Fibroblast of upper back skin (primary cell): ENCODE measurements at places on chromosomes 4 and X.

DNA sequence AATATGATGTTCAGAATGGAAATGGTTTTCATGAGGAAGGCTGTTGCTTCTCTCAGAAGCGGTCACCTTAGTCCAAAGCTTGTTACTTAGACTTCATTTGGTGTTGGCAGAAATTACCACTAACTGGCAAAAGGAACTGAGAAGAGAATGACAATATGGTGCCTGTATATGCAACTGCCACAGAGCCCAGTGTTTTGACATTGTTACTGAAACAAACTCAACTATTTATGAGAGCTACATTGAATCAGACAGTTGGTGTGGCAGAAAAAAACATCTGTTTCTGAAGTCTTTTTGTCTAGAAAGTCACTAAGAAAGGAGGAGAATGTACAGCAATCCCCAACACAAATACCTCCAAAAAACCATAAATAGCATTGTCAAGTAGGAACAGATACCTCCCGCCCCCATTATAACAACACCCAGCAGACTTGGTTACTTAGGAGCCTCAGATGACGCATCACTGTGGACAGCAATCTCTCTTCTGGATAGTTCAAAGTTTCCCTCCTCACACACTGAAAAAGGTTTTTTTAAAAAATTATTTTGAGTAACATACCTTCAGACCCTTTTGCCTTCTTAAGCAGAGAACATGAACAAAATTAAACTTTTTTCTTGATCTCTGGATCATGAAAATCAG is 92.2 kb downstream of the MAML3 start:
- no peak for DNase-seq

GRCh38 chr4:174918058-174918457 is at the start of gene ADAM29:
Gene ADAM29, plus strand, starts transcription at chr4:174918358. Its CDS starts 57,168 bp downstream, at chr4:174975526.
- no peak for DNase-seq

DNA sequence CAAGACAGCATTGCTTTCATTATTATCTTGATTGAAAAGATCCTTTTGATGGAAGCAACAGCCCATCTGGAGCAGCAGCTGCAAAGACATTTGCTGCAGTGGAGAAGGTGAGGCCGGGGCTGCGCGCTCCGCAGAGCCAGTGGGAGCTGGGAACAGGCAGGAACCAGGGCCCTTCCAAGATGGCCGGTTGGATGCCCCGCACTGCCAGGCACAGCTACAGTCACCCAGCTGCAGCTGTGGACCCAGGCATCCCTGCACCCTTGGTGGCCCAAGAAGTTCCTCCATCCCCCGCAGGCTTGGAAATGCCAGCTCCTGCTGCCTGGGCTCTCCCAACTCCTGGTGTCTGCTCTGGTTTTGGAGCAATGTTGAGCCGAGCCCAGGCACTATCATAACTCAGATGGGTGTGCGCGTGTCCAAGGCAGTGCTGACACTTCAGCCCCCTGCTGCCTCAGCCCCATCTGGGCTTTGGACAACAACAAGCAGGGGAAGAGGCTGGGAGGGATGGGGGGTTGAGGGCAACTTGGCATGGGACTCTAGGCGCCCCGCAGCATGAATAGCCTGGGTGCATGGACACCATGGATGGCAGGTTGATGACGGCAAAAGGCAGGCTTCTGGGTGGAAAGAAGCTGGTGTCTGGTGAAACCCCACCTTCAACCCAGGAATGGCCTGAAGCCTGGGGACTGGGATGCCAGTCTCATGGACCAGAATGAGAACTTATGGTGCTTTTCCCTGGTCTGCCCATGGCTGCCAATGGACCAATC is 371.8 kb downstream of the FSTL5 start:
- DNase-seq = no peak

DNA sequence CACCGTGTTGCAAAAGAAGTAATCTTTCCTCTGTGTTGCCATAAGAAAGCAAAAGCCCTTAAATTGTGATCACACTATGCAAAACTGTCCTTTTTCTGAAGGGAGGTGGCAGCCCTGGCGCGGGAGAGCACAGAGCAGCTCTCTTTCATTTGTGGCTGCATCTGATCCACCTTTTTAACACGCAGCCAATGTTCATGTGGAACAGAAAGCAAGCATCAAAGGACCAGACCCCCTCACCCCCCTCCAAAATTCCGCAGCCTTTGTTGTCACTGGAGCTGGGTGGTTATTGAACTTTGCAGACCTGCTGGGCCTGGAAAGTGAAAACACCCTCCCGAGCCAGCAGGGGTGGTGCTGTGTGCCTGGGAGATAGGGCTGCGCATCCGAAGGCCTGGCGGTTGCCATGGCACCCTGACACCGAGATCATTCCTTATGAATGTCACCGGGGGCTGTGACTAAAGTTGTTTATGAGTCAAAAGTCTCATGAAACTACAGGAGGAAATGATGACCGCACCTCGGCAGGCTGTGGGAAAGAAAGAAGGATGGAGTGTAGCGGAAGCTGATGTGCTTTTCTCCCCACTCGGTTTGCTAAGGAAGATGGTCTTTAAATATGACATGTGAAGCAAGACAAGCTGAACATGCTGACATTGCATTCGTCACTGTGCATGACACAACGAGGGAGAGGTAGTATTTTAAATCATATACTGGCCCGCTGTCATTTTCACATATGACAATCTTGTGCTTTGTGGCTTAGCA is 367.4 kb downstream of the UNC5C start:
- DNase-seq = peak; percentile 51

- DNase-seq = no peak
These were observed 52.7 kb upstream of the ANXA10 start for GRCh38 chr4:168039593-168039992.

DNA sequence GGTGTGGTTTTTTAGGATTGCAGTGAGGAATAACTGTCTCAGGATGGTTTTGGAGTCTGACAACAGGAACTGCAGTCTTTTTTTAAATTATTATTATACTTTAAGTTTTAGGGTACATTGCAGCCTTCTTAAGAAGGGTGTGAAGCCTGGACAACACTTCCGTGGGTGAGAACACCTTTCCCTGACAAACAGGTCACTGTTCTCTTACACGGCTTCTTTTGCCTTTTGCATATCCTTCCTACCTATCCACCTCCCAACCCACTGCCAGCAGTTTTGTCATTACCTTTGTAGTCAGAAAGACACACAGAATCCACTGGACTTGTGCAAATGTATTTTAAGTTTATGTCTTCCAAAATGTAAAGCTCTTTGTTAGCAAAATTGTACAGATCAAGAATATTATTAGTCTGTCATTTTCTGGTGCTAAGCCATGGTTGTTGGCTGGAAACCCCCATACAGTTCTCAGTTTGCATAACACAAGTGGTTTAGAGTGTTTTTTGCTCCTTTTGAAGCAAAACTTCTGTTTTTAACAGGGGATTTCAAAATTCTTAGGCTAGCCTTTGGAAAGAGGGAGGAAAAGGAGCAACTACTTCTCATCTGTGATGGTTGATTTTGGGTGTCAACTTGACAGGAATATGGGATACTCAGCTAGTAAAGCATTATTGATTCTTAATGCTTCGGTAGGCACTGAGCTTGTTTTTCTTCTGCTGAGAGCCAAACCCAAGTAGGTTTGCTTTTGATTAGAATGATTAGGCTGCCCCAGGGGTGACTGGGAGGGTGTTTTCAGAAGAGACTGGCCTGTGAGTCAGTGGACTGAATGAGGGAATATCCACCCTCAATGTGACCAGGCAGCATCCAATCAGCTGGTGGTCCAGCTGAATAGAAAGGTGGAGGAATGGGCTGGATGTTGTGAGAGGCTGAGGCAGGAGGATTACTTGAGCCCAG is 29.4 kb upstream of the KLHL2 start:
- DNase-seq = no peak

- DNase-seq = no peak
These were observed 23.8 kb downstream of the REELD1 start for GRCh38 chr4:146238107-146238506.

DNA sequence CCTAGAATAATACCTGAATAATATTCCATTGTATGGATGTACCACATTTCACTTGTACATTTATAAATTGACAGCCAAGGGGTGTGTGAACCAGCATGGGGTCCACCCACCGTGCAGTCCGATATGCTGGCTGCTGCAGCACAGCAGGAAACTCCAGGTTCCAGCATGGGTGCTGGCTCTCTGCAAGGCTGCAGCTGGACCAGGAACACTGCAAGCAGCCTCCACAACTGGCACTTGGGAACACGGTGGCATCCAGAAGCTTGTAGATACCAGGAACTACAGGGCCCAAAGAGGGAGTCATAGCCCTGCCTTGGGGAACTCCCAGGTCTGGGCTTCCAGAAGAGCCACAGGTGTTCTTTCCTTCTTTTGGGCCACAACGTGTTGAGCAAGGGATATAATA is 91.2 kb downstream of the NXF2 start:
- DNase-seq = no peak

DNA sequence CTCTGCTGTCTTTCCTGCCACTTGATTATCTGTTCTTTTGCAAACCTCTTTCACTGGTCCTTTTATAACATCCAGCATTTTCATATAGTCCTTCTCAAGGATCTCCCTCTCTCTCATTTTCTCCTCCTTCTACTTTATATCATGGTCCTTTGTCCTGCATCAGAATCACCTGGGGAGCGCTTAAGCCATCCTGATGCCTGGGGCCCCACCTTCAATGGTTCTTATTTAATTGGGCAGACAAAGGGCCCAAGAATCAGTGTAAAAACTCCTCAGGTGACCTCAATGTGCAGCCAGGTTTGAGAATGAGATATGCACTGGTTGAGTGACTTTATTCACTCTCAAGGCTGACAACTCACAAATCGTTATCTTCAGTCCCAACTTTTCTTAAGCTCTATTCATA is 283.9 kb downstream of the UNC5C start:
- DNase-seq = no peak

DNA sequence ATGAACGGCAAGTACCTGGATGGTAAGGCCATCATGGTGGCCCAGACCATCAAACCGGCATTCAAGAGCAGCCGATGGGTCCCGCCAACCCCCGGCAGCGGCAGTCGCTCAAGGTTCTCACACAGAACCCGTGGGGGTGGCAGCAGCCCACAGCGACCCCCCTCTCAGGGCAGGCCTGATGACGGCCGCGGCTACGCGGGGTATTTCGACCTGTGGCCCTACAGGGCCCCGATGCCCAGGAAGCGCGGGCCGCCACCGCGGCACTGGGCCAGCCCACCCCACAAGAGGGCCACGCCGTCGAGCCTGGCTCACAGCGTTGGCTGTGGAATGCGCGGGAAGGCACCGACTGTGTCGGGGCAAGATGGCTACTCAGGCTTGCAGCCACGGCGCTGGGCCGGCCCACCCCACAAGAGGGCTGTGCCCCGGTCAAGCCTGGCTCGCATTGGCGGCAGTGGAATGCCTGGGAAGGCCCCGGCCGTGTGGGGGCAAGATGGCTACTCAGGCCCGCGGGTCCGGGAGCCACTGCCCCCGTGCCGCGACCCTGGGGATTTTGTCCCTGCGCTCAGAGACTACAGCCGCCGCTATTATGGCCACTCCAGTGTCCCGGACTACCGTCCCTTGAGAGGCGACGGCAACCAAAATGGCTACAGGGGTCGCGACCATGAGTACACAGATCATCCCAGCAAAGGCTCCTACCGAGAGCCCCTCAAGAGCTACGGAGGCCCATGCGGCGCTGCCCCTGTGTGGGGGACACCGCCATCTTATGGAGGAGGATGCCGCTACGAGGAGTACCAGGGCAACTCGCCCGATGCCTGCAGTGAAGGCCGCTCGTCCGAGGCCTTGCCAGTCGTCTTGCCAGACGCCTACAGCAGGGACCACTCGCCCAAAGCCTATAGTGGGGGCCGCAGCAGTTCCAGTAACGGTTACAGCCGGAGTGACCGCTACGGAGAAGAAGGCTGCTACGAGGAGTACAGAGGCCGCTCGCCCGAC is 731 bp downstream of the RBMXL3 start:
- DNase-seq = no peak

DNA sequence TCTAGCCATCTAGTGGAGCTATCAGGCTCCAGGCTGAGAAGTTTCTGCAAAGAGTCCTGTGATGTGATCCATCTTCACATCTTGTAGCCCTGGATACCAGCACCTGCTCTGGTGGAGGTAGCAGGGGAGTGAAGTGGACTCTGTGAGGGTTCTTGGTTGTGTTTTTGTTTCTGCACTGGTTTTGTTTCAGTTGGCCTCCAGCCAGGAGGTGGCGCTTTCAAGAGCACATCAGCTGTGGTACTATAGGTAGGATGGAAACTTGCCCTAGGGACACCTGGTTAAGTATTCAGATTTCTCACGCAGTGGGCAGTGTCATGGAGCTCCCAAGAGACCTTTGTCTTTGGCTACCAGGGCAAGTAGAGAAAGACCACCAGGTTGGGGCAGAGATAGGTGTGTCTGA is 257.5 kb upstream of the SLC7A11 start:
- DNase-seq = no peak

DNA sequence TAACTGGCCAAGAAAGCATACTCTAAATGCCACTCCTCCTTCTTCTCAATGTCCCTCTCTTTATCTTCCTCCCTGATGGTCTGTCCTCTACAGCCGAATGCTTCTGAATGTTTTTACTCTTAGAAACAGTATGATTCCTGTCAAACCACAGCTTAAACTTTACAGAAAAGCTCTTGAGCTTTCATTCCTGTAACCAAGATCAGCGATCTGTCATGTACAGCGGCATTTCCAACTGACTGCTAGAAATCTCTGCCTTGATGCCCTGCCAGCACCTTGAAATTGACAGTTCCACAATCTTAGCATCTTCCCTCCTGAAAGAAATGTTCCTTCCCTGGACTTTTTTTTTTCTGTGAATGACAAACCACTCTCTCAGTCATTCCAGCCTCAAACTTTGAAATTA is 11.5 kb upstream of the GATB start:
- no peak for DNase-seq

DNA sequence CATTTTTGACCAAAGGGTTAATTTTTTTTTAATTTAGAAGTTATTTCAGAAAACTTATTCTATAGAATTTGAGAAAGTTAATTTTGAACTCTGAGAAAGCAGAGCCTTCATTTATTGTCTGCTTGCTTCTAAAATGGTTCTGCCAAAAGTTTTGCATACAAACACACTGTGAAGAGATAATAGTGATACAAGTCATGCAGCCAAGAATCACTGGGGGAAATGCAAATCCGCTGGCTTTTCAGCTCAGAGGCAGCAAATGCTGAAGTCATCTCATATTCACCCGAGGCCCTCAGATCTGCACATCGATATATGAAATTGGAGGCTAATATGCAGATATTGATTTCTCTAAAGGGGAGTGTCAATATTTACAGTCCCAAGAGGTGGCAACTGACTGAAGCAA is 186.2 kb downstream of the KIT start:
- DNase-seq = no peak

DNA sequence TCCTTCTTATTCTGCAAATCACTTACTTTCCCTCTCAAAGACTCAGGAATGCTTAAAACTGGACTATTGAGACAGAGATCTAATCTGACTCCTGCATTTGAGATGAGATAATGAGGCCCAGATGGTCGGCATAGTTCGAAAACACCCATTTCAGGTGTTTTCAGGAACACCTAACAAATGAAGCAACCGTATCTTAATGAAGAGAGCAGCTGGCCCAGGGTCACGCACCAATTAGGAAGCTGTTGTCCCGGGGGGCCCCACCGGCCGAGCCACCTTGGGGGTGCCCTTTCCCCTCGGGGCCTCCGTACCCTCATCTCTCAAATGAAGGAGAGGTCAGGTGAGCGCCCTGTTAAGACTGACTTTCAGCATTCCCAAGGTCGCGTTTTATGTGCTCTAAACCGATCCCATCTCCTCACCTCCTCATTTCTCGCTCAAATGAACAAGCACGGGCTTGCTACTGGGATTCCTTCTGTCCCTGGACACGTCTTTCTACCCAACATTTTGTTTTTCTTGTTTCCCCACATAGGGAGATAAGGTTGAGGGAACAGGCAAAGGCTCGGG is 824 bp downstream of the LRPAP1 start:
- no peak for DNase-seq

- DNase-seq = no peak
These were observed 518.9 kb upstream of the INTU start for GRCh38 chr4:127113844-127114362.

- DNase-seq = no peak
These were observed 55.1 kb downstream of the NBDY start for GRCh38 chrX:56783996-56784620.
